ENCODE measurements at places on chromosomes 1 and 21.

DNA sequence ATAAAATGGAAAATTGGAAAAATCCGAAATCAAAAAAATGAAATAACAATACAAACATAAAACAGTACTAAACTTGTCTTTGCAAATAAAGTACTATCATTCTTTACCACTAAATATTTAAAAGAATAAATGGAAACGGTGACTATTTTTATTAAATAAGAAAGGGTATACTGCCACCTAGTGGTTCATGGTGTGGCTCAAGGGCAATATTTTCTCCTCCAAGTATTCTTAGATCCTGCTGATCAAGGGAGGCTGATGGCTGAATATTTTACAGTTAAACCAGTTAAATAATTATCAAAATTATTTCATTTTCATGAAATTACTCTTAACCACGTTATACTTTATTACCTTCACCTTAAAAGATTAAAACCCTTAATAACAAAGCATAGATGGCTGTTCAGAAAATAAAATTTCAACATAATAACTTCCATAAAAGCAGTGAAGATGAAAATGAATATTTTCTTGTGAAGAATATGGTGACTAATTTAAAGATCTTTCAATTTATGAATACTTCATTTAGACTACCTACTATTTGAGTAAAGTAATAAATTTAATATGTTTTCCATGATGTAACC is 1793.9 kb downstream of the NCAM2 start:
- DNase-seq: peak; percentile 19

DNA sequence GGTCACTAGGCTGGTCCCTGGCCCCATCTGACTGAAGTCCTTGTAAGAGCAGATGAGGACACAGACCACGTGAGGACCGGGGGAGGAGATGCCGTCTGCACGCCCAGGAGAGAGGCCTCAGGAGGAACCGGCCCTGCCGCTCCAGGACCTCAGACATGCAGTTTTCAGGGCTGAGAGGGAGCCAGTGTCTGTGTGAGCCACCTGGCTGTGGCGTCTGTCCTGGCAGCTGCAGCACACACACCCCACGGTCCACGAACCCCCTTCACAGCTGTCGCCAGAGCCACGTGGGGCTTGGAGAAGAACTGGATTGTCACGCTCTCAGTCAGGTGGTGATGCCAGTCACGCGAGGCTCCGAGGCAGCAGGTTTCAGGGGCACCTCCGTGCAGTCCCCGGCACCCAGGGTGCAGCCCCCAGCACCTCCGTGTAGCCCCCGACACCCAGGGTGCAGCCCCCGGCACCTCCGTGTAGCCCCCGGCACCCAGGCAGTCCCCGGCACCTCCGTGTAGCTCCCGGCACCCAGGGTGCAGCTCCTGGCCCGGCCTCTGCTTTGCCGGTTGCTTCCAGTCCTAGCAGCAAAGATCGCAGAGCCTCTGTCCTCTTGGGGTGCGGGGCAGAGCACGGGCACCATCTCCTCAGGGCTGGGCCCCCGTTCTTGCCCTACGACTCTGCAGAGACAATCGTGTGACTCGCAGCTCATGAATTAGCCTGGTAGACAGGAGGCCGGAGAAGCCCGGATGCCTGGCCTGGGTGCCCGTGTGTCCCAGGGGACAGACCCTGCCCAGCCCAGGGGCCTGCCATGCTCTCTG is 19.0 kb upstream of the SUMO3 start:
- DNase-seq: no peak

GRCh38 chr1:56430141-56430839 is 149.1 kb downstream of the PLPP3 start:
- no peak for DNase-seq

DNA sequence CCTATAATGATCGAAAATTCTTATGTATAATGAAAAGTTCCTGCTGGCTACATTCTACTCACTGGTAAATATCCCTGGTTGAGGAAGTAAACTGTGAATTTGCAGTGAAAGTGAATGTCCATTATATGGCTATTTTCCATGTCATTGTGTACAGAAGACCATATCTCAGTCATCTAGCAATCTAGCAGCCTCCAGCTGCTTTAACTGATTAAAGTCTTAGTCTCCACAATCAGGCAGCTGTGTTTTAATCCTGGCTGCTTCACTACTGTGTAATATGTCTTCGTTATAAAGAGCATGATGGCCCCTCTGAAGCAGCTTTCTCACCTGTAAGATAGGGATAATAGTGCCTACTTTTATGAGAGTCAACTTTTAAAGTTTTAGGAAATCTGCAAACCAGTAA is 11.4 kb downstream of the CLCA2 start:
- no peak for DNase-seq

Data from HS-5 (cell line).